Fibroblast of skin of abdomen (primary cell): ENCODE measurements at places on chromosomes 11 and 22.
A peak's percentile ranks its signal among the peaks of the same experiment; 100 is the strongest.

DNA sequence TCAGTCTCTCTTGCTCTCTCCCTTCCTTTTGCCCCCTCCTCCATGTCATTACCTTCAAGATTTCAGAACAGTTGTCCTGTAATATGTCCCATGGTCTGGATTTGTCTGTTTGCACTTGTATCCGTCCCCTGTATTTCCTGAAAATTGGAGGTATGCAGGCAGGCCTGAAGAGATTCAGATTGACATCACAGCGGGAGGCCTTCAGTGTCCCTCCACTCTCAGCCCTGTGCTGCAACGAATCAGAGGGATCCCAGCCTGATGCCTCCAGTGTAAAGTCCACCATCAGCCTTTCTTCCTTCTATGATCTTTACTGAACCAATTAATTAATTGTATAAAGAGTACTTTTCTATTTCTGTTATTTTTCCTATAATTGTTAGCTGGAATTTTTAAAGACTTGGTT lies 57.3 kb downstream of the ELMOD1 start:
- DNase-seq: no peak

- peak; percentile 45 for DNase-seq
Measured at GRCh38 chr11:122981388-122982264, at the start of gene BSX. TSS of gene BSX (minus strand) at chr11:122981834. CDS start at chr11:122981671, 163 bp downstream.

DNA sequence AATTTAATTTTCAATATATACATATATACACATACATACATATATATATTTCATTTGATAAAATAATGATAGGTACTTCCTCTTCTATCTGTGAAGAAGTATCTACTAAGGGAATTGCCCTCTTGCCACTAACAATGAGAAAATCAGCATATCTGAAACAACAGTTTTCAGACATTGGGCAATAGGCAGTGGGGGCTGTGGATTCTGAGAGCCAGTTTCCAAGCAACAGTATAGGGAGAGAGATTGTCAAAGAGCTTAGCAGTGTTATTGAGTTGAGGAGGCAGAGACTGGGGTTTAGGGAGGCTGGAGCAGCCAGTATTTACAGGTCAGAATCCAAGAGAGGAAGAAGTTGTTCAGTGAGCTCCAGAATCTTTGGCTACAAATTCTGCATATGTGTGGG lies 119.3 kb downstream of the ARFGAP2 start:
- no peak for DNase-seq

DNA sequence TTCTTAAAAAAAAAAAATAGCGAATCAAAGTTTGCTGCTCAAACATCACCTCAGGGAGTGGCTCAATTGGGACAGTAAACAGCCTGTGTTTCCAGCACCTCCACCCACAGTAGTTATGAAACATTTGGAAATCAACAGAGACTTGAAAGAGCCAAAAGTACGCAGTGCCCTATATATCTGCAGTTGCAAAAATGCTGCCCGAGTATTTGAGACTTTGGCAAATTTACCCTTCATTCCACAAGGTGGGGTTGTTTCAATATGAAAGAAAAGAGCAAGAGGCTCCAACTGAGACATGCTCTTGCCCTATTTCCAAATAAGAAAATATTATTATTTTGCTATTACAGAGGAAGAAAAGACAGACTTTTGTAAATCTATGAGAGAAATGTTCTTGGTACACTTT lies 851.1 kb upstream of the RAG2 start:
- peak; percentile 68 for DNase-seq

GRCh38 chr11:133156986-133157745 lies 375.1 kb downstream of the OPCML start:
- DNase-seq: no peak

GRCh38 chr11:2404735-2405196 lies 4.2 kb downstream of the TSSC4 start:
- no peak for DNase-seq

- no peak for DNase-seq
Measured at GRCh38 chr22:34588871-34589545, 476.9 kb upstream of the ISX start.

- DNase-seq: no peak
Measured at GRCh38 chr22:47807506-47807905, 1045.1 kb downstream of the TBC1D22A start.

DNA sequence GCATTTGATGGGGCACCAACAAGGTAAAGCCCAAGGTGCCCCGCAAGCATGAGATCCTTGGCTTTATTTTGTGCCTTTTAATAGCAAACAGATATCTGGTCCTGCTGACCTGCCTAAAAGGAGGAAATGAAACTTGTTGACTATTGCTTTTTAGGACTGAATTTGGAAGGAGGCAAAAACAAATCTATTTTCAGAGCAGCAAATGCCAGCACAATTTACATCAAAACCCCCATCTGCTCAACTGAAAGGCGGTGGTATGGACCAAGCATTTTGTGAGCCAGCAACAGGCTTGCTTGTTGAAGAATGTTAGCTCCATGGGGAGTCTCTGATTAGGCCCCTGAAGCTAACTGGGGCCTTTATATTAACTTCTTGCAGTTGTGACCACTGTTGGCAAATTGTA lies 192.6 kb upstream of the E2F8 start:
- DNase-seq: no peak

DNA sequence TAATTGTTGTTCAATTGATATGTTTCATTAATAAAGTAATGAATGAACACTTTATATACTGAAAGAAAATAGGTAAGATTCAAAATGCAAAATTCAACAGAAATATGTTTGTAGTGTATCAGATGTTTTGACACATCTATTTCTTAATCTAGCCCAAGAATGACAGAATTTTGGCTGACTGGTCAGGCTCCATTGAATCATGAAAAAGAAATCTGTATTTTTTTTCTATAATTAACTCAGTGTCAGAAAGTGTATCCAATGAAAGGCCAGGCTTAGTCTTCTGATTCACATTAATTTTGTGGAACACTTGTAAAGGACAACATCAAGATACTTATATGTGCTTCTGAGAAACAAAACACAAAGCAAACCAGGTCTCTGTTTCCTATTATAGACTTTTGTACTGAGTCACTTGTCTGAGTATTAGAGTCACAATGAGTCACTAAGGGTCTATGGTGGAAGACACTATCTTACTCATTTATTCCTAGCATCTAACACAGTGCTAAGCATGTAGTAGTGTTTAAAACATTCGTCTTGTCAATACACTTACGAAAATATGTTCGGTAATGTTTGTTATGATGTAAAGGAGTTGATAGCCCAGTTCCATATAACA lies 297.7 kb upstream of the CCDC90B start:
- DNase-seq: peak; percentile 81

GRCh38 chr11:47409440-47410369 lies 1.3 kb downstream of the SLC39A13 start:
- DNase-seq: no peak

DNA sequence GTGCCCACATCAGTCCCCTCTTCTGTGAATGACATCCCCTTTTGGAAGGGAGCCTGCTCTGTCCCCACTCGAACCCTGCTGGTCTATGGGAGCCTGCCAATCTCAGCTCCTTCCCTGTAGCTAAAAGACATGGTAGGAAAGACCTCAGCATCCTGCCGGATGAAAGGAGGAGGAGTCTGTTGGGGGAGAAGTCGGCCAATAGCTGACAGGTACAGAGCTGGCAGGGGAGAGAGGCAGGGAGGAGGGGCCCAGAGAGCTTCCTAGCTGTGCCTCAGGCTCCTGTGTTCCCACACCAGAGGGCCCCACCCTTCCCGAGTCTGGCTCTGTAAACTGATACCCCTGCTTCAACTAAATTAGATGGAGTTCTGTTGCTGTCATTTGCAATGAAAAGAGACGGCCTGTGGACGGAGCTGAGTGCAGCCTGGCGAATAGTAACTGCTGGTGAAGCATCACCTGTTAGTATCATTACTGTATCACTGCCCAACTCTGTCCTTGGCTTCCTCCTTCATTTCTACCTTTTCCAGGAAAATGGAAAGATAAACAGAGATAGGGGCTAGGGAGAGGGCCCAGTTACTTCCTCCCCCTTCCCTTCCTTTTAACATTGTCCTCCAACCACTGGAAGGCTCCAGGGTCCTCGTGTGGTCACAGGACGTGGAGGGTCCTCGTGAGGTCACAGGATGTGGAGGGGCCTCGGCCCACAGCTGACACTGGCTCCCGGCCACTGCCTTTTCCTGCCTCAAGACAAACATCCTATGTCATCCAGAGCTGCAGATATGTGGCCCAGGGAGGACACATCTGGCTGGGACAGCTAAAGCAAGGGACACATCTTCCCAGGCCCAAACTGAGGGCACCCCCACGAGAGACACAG lies 15.1 kb downstream of the FXYD6 start:
- DNase-seq: no peak

DNA sequence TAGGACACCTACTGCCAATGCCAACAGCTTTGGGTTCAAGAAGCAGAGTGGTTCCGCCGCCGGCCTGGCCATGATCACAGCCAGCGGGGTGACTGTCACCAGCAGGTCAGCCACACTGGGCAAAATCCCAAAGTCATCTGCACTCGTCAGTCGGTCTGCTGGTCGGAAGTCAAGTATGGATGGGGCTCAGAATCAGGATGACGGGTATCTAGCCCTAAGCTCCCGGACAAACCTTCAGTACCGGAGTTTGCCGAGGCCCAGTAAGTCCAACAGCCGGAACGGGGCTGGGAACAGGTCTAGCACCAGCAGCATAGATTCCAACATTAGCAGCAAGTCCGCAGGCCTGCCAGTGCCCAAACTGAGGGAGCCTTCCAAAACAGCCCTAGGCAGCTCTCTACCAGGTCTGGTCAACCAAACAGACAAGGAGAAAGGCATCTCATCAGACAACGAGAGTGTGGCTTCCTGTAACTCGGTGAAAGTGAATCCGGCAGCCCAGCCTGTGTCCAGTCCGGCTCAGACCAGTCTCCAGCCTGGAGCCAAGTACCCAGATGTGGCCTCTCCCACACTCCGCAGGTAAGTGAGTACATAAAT lies 115.1 kb downstream of the DBX1 start:
- DNase-seq: no peak

DNA sequence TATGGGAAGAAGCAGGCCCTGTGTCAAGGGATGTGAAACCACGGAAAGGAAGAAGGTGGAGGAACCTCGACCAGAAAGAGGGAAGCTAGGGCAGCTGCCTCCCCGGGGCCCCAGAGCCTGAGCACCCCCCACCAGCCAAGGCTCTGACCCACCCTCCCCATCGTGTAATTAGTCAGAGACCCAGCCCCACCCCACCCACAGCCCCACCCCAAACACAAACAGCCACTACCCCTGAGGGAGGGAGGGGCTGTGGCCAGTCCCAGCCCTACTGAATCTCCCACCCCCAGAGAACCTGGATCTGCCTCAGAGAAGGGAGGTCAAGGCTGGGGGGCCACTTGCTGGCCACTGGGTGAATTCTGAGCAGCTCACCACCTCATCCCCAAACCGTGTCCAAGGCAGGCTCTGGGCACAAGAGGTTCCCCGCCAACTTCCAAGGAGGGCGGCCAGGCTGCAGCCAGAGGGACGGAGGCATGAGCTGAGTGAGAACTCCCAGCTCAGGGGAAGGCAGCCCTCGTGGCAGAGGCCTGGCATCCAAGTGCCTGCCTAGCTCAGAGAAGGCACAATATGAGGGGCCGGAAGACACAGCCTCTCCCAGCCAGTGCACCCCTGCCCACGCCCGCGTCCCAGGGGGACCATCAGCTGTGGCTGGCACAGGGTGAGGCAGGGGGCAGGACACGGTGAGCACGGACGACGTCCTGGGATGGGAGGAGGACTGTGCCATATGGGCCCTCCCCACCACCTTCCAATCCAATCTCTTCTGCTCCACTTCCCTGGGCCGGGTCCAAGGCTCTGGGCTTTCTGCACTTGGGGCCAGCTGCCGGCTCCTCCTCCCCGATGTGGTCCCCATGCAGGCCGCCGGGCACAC lies 2.7 kb downstream of the PLXNB2 start:
- no peak for DNase-seq

DNA sequence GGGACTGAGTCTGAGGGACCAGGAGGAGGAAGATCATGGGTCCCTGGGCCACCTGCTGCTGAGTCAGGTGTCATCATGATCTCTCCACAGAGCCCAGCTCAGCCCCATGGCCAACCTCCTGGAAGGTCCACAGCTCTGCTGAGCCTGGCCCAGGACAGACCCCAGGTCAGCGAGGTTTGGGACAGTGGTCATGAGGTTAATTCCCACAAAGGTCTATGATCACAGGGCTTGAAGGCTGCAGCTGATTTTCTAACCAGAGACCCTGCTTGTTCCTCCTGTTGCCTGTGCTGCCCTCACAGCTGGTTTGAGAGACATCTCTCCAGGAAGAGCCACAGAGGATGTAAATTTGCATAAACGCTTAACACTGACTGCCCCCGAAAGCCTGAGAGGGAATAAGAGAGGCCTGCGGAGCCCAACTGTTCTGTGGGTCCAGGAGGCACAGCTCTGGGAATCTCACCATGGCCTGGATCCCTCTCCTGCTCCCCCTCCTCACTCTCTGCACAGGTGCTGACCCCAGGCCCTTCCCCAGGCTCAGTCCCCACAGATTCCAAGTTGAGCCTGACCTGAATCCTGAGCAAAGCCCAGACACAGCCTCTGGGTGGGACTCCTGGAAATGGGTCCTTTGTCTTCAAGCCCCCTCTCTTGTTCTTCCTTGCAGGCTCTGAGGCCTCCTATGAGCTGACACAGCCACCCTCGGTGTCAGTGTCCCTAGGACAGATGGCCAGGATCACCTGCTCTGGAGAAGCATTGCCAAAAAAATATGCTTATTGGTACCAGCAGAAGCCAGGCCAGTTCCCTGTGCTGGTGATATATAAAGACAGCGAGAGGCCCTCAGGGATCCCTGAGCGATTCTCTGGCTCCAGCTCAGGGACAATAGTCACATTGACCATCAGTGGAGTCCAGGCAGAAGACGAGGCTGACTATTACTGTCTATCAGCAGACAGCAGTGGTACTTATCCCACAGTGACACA lies 102.8 kb downstream of the GGTLC2 start:
- no peak for DNase-seq

DNA sequence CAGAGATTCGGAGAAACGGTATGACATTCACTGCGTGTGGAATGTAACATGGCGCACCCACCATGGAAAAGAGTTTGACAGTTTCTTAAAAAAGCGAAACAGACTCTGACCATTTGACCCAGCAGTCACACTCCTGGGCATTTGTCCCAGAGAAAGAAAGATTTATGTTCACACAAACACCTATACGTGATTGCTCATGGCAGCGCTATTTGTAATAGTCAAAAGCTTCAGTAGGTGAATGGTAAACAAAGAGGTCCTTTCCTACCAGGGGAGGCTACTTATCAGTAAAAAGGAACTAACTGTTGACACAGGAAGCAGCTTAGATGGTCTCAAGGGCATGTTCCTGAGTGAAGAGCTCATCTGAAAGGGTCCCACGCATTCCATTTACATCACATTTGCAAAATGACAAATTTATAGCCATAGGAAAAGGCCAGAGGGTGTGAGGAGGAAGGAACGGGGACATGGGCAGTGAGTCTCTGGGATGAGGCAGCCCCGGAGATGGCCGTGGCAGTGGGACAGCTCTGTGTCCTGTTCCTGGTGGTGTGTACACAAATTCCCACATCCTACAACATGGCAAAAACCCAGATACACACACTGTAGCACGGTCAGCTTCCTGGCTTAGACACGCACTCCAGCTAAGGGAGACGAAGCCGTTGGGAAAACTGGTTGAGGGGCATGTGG lies 14.6 kb upstream of the KRTAP5-6 start:
- no peak for DNase-seq

GRCh38 chr11:133081730-133082452 lies 450.4 kb downstream of the OPCML start:
- DNase-seq: no peak
